Fibroblast of skin of left quadriceps (primary cell): ENCODE measurements at places on chromosomes 13 and 19.

DNA sequence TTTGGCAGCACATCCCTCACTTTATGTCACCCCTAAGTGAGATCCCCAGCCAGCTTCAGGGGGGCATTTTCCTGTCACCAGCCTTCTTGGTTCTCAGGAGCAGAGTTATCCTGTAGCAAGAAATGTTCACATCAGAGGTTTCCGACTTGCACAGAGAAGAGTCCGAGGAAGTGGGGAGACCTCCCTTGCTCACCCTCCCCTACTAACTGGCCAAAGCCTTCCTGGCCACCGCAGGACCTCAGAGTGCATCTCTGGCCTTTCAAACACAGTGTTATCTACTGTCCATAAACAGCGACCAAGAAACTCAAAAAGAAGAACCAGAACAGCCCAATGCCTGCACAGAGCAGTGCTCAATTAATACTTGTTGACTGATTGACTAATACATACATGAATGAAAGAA lies 134.4 kb downstream of the USP12 start:
- DNase-seq = no peak

DNA sequence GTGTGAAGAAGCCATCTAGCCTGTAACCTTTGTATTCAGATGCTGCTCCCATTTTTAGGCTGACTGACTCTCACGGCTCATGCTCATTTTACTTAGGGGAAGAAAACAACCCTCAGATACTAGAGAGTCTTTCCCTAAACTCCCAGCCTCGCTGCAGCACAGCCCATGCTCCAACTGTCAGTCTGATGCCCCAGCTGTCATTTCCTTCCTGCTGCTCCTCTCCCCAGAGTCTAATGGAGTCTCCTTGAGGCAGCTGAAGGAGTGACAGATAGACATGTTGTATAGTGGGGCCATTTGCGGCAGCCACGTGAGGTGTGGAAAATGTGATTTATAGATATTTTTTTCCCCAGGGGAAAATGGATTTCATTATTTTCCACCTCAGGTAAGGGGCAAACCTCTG lies 59.2 kb upstream of the OLFM4 start:
- no peak for DNase-seq

DNA sequence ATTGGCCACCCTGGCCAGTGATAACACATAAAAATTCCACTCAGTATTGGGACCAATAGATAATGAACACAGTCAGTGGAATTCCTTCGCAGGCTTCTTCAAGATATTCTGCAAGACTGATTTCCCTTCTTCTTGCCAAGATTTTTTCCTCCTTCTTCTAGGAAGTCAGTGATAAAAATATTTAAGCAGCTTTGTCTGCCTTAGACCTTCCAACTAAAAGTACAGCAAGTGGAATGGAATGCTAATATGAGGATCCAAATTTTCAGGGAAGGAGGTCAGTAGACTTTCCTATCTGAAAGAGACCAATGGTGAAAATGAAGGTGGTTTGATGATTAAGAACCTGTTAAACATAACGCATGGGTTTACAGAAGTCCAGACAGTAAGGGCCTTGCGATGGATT lies 9.6 kb downstream of the STARD13 start:
- DNase-seq = peak; percentile 53

GRCh38 chr19:10639836-10640235 lies 14.3 kb upstream of the ILF3 start:
- no peak for DNase-seq

- no peak for DNase-seq
Observed at GRCh38 chr13:26759907-26760831, at the start of gene GPR12. Gene GPR12 (minus strand): TSS chr13:26760786. CDS start chr13:26759827, 959 bp downstream.

DNA sequence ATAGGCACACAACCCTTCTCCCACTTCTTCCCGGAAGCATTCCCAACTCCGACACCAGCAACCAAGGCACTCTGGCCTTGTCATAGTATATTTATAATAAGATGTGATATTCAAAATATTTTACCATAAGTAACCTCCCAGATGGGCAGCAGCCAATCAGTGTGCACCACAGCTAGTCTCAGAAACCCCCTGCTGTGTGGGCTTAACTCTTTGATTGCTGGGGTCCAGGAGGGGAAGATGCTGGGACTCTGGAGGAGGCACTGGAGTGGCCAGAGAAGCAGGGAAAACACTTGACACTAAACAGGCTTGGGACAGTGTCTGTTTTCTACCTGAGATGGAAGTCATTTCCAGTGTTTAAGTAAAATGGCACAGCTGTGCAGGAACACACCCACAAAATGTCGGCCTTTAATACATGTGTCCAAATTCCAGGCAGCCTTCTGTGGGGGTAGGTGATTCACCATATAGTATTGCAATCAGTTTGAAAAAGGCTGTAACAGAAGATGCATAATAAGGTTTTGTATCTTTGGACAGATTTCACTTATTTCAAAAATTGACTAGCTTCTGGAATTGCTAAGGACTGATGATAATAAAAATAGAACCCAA lies 100.7 kb downstream of the MBNL2 start:
- DNase-seq = peak; percentile 45

DNA sequence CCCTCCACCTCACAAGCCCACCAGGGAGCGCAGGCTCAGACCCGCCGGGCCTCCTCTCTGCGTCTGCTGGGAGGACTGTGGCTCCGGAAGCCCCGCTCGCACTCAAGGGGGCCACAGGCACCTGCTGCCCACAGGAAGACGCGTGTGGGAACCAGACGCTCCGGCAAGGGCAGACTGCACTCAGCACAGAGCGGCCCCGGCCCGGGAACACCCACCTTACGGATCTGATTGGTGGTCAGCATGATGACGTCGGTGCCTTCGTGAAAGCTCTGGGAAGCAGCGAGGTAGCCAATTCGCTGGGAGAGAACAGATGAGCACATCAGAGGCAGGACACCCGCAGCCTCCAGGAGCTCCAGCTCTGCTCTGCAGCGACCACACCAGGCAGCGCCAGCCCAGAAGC lies 14.6 kb downstream of the AP3D1 start:
- DNase-seq = no peak

GRCh38 chr19:7372810-7373209 lies 24.1 kb downstream of the ARHGEF18 start:
- no peak for DNase-seq

GRCh38 chr13:31543190-31543589 lies 196.1 kb upstream of the RXFP2 start:
- DNase-seq = no peak

GRCh38 chr13:33284031-33284430 lies 1.5 kb downstream of the STARD13 start:
- no peak for DNase-seq

- DNase-seq = no peak
Observed at GRCh38 chr13:110236831-110237261, 70.1 kb downstream of the COL4A1 start.

- DNase-seq = no peak
Observed at GRCh38 chr13:113724016-113724758, 34.8 kb upstream of the TMEM255B start.

DNA sequence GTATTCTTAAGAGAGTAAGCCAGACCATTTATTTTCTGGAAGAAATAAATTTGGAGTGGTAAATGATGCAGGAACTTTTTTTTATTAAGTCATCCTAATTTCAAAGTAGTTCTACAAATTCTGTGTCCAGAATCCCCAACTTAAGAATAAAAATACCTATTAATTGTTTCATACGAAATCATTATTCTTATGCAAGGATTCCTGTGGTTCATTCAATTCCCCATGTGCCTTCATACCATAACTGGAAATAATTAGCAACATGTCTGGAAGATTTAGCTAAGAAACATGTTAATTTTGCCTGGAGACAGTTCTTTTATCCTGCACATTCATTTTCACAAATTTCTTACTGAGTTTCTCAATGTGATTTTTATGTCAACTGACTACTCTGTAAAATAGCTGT lies 408.6 kb downstream of the PCDH9 start:
- peak; percentile 51 for DNase-seq

DNA sequence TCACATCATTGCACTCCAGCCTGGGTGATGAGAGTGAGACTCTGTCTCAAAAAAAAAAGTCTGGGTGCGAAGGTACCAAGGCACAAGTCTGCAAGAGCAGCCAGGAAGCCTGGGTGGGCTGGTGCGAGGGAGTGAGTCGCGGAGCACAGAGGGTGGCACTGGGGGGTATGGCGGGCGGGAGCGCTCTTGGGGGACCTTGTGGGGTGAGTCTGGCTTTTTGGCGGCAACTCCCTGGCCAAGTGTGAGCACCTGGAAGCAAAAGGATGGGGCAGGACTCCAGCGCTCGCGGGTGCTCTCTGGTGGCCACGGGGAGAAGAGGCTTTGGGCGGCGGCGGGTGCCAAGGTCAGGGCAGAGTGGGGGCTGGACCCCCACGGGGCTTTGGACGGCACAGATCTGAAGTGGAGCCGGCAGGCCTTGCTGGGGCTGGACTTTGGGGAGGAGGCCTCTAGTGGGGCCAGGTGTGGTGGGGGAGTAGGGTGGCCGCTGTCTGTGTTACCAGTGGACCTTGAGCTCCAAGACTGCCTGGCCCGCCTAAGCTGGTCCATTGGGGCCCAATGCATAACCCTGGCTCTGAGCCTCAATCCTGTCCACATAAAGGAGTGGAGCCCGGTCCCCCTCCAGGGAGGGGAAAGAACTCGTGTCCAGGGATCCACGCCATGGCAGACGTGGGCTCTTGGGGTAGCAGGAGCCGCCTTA lies 1.6 kb downstream of the P2RY11 start:
- no peak for DNase-seq

GRCh38 chr19:40889366-40889765 lies 7.3 kb upstream of the CYP2A7 start:
- no peak for DNase-seq

- DNase-seq = no peak
Observed at GRCh38 chr13:61470786-61471185, 55.1 kb upstream of the PCDH20 start.

DNA sequence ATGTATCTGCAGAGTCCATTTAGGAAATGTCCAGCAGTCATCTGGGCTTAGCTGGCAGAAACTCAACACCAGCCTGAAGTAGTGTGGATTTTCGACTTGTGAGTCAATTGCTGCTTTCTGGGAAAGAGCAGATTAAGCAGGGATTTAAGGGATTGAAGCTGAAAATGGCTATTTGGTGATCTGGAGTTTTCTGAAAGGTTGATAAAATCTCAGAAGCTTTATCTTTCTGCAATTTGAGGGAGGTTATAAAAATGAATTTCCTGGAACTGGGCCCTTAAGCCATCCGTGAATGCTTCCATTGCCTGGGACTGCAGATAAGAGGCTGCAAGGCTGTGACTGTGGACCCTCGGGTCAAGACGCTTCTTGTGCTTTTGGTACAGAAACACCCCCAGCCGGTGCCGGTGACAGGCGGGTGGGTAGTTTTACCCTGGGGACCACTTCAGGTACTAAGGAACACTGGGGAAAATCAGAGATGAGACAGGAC lies 61.5 kb downstream of the COL4A1 start:
- DNase-seq = no peak

DNA sequence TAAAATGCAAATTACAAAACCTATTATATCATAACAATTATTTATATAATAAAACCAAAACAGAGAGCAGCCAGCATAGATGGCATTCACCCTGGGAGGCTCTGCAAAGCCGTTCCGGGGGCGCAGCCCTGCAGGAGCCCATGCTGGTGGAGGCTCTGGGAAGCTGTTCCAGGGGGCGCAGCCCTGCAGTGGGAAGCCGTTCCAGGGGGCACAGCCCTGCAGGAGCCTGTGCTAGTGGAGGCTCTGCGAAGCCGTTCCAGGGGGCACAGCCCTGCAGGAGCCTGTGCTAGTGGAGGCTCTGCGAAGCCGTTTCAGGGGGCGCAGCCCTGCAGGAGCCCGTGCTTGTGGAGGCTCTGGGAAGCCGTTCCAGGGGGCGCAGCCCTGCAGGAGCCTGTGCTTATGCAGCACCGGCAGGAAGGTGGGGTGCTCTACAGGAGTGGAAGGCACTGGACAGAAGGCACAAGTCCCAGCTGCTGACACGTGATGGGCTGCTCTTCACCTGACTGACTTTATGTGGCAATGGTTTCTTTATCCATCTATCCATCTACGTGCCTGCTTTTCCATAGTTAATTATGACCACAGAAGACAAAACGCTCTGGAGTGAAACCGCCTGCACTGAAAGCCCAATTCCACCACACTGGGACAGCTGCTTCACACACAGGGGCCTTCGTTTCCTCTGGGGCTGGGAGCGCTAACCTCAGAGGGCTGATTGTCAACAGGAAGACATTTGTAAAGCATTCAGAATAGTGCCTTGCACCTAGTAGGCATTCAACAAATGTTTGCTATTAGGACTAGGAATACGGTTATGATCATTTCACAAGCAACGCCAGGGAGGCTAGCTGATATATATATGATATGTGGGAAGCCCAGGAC lies 23.7 kb downstream of the PCID2 start:
- no peak for DNase-seq

DNA sequence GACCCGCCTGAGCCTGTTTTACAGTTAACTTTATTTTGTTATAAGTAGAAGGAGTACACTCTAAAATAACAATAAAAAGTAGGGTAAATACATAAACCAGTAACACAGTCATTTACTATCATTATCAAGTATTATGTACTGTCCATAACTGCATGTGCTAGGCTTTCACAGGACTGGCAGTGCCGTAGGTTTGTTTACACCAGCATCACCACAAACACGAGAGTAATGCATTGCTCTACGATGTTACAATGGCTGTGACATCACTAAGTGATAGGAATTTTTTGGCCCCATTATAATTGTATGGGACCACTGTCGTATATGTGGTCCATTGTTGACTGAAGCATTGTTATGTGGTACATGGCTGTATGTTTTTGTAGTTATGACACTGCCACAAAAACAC lies 41.3 kb upstream of the SLC7A9 start:
- no peak for DNase-seq

DNA sequence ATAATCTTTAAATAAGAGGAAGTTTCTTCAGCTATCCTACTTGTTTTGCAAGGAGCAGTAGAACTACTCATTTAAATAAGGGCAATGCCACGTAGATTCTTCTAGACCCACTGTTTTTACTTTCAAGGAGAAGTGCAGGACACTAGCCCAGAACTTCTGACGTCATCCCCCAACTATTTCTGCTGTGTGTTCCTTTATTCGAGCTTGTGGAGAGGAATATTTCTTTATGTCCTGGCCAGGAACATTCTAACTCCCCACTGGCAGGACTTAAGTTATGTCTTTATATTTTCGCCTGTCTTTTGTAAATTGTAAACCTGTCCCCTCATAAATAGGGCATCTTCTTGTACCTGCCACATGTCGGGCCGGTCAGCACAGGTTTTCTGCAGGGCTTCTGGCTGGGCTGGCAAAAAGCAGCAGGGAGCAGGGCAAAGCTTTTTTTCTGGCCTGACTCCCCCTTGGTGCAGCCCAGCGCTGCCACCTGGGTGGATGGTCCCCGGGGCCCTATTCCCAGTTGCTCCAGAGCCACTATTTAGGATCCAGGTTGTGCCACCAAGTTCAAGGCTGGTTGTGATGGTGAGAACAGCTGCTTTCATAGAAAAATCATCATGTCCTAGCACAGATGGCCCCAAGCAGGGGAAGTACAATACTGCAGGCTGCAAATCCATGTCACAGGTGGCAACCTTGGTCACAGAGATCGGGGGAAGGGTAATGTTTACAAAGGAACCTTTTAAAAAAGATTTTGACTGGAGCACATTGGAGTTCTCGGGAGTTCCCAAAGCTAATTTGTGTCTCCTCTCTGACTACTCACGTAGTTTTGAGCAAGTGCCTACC lies 1.8 kb downstream of the MBNL2 start:
- DNase-seq = peak; percentile 85
